ENCODE measurements at places on chromosomes 7 and 10.
A peak's percentile ranks its signal among the peaks of the same experiment; 100 is the strongest.

- DNase-seq, result peak; percentile 18
Observed at GRCh38 chr10:131825150-131825848, 75.5 kb upstream of the PPP2R2D start.

DNA sequence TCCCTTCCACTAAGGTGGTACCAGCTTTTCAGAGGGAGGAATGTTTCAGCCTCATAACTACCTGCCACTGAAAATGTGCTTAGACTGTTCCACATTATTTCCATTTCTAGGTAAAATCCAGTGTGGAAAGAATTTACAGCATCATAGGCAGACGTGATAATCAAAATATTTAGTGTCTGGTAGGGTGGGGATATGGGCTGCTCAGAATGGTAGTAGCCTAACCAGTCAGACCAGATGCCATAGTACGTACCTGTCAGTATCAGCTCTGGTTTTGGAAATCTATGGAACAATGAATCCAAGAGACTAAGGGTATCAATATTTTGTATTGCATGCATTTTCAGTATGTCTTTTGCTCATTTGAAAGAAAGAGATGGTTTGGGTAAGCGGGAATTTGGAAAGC, 76.8 kb upstream of the APBB1IP start:
- DNase-seq, result no peak

GRCh38 chr10:29530112-29530976, 104.4 kb downstream of the SVIL start:
- DNase-seq, result no peak

DNA sequence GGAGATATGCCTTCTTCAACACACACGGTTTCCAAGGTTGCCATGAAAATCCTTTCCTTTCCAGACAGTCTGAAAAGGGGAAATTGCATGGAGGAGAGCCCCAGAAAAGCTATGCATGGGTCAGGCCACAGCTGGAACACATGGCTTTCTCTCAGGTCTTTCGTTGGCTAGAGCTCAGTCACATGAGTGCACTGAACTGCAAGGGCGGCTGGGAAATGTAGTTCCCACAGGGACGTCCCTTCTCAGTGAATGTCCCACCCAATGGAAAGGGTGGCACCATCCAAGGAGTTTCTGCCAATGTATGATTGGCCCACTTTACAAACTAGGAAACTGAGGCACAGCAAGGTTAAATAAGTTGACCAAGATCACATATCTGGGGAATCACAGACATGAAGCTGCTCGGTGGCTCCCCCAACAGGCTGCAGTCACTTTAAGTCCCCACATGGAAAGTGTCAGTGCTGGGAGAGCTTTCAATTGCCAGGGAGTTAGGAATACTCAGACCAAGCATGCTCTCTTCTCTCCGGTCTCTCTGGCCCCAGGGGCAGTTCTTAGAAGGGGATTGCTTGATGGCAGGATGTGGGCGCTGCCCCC, 571.3 kb downstream of the GLRX3 start:
- DNase-seq, result no peak

- DNase-seq, result no peak
Observed at GRCh38 chr10:60182691-60183090, 207.0 kb downstream of the ANK3 start.

- DNase-seq, result no peak
Observed at GRCh38 chr10:112701211-112701877, 248.7 kb upstream of the TCF7L2 start.

DNA sequence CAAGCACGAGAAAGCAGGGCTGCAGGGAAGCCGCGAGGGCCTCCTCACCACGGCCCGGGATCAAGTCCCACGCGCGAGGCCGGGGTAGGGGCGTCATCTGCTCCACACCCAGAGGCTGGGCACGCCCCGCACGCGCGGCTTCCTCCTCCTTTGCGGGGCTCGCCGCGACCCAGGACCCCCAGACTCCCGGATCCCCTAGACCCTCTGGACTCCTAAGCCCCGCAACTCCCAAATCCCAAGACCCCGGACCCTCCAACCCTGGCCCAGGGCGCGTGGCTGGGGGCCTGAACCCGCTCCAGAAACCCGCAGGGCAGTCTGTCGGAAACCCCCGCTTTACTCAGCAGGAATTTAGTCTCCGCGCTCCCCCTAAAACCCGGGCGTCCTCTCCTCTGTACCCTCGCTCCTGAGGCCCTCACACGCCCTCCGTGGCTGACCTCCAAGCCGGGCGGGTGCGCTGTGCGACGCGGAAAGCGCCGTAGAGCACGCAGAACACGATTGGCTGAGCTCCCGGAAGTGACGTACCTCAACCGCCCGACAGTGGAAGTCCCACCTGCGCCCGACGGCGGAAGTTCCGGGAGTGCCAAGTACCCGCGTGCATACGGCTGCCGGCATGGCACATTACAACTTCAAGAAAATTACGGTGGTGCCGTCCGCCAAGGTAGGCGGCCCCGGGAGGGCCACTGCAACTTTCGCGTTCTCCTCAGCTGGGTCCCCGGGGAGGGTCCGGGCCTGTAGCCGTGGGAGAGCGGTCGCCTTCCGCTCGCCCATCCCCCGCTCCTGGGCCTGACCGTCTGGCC, at the start of gene GTPBP4:
Gene GTPBP4 (plus strand): TSS at position 565 of the 797 bp plus-strand sequence. CDS start 46 bp downstream, at position 611.
- peak; percentile 99 for DNase-seq

- DNase-seq, result no peak
Observed at GRCh38 chr7:116601426-116601825, 70.6 kb upstream of the MET start.

DNA sequence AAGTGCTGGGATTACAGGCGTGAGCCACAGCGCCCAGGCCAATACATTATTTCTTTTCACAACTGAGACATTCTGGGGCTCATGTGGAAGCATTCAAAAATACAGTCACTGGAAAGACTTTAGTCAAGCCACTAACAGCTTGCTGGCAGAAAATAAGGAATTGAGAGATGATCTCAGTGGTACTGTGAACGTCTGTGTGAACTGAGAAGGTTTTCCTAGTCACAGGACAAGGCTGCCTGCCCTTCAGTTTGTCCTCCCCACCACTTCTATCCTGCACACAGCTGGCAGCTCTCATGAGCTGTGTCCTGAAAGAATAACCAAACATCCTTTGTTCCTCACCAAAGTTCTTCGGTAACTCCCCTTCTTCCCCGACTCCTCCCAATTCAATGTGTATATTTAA, 31.3 kb upstream of the ITGA8 start:
- no peak for DNase-seq

GRCh38 chr10:91884536-91884935, 24.8 kb downstream of the FGFBP3 start:
- no peak for DNase-seq

DNA sequence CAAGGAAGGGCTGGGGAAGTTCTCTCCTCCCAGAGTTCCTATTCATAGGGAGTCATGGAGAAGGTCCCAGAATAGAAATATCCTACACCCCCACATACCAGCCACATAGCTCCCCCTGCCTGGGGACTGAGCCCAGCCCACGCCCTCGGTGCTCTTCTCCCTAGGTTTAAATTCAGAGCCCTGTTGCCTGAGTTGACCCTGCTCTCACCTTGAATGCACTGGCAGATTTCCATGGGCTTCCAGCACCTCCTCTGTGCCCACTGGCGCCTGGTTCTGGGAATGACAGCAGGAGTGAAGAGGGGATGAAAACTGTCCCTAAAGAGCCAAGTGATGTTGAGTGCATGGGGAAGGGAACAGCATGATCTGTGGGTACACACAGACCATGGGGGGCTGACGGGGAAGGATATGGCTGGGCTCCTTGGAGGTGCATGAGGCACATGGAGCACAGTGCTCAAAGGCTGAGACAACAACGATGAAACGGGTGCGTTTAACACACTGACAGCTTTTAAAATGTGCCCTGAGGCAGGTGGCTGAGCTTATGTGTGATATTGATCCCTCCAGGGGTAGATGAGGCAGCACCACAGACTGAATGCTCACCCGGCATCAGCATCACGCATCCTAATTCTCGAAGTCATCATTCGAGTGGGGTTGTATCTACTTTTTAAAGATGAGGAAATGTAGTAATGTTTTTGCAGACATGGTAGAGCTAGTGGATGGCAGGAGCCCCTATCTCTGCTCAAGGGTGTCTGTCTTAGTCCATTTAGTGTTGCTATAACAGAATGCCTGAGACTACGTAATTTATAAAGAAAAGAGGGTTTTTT, 53.7 kb upstream of the IGFBP3 start:
- no peak for DNase-seq

- no peak for DNase-seq
Observed at GRCh38 chr10:1782841-1783240, 45.5 kb upstream of the ADARB2 start.

All from Right ventricle myocardium inferior (tissue), 1 donor.